ENCODE measurements at places on chromosomes 16 and 17.

DNA sequence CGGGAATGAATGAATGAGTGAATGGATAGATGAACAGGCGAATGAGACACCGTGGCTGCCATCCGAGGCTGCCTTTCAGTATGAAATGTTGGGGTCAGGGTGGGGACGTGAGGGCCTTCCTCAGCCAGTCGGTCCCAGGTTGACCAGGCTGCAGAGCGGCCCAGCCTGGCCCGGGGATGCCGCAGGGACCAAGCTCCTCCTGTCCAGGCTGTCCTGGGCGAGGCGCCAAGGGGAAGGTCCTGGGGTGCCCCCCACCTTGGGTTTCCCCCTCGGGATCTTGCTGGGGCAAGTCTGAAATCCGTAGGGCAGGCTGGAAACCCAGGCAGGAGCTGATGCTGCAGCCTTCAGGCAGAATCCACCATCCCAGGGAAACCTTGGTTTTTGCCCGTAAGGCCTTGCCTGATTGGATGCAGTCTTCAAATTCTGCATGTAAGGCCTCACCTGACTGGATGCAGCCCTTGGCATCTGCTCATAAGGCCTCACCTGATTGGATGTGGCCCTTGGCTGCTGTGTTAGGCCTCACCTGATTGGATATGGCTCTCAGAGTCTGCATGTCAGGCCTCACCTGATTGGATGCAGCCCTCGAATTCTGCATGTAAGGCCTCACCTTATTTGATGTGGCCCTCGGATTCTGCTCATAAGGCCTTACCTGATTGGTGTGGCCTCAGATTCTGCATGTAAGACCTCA is 61.7 kb upstream of the ZNF469 start:
- peak; percentile 20 for DNase-seq

DNA sequence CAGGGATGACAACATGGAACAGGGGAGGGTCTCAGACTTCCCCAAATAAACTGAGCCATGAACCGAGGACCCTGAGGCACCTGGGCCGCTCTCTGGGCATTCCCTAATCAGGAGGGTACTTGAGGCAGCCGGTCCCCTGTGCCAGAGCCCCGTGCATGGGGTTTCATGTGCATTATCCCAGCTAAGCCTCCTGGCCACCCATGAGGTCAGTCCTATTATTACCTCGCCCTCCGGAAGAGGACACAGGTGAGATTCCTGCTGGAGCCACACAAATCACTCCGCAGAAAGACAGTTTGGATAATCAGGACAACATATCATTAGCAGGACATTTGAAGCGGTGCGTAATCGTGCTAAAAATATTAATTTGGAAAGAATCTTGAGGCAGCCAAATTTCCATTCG is 274.0 kb downstream of the PARN start:
- no peak for DNase-seq

GRCh38 chr16:1757714-1758461 is 13.5 kb downstream of the NME3 start:
- DNase-seq = no peak

GRCh38 chr17:73262676-73263642 is 1.3 kb upstream of the CPSF4L start:
- peak; percentile 39 for DNase-seq

DNA sequence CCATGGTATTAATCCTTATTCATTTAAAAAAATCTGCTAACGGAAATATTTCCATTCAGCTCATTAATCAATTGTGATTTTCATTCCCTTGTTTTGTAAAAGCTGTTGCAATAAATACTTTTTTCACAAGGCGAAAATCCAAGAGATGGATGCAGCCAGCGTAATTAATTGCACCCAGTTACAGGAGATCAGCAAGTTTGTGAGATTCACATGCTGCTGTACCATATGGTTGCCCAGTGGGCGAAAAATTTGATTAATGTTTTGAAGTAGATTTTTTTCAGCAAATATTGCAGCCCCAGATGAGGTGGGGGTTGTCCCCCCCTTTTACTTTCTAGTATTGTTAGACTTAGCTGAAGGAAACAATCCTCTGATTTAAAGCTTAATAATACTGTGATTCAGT is 186.6 kb downstream of the WWOX start:
- peak; percentile 91 for DNase-seq

- no peak for DNase-seq
Observed at GRCh38 chr17:35536664-35537171, 760 bp downstream of the SLFN12L start.

DNA sequence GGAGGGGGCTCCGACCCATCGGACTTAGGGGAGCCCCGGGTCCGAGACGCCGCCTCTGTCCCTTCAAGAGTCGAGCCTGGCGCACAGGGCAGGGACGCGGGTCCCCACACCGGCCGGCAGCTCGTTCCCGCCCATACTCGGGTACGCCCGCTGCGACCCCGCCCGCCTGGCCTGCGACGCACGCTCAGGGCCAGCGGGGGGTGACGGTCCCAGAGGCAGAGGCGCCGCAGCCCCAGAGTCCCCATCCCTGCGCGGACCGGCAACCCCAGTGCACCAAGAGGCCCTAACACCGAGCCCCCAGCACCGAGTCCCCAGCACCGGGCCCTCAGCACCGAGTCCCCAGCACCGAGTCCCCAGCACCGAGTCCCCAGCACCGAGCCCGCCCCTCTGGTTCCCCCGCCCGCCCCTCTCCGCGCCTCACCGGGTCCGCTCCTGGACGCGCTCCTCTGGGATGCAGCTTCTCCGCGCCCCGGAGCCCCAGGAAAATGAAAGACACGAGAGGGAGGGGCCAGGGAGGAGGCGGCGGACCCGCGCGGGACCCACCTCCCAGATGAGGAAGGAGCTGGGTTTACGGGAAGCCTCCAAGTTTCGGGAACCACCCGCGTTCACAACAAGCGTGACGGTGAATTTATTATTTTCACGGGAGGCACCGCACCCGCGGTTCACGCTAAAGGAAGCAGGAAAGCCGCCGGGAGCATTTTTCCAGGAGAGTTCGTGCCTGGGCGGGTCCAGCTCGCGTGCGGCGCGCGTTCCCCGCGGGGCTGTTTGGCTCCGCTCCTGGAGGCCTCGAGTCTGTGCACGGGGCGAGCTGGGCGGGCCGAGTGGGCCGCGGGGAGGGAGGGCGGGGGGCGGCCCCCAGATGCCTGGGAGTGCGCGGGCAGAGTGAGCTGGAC is at the start of gene SECTM1:
TSS of gene SECTM1 (minus strand) at position 488 of the 893 bp plus-strand sequence. CDS start 6,526 bp downstream, outside the sequence.
- DNase-seq = no peak

GRCh38 chr16:56192986-56193945 is 2.0 kb downstream of the GNAO1 start:
- peak; percentile 64 for DNase-seq

- no peak for DNase-seq
Observed at GRCh38 chr16:30068750-30069610, 3.4 kb downstream of the ALDOA start.

DNA sequence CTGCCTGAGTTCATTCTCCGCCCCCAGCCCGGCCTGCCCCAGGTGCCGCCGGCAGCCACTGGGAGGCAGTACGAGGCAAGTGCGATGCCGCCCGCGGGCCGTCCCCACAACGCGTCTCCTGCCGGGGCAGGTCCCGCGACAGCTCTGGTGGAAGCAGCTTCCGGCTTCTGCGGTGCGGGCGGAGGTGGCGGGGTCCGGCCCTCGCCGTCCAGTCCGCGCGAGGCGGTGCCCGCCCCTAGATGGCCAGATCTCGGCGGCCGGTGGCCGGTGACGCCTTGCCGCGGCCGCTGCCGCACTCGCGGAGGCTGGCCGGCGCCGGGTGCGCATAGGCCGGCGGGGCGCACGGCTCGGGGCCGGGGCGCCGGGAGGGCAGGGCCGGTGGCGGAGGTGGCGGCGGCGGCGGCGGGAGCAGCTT is 1.8 kb downstream of the GJD3 start:
- DNase-seq = peak; percentile 62

GRCh38 chr16:65313936-65314626 is 192.2 kb upstream of the CDH11 start:
- no peak for DNase-seq

GRCh38 chr16:12674071-12674470 is 129.6 kb downstream of the CPPED1 start:
- DNase-seq = no peak

GRCh38 chr16:4376893-4377572 is 5.4 kb downstream of the VASN start:
- no peak for DNase-seq

DNA sequence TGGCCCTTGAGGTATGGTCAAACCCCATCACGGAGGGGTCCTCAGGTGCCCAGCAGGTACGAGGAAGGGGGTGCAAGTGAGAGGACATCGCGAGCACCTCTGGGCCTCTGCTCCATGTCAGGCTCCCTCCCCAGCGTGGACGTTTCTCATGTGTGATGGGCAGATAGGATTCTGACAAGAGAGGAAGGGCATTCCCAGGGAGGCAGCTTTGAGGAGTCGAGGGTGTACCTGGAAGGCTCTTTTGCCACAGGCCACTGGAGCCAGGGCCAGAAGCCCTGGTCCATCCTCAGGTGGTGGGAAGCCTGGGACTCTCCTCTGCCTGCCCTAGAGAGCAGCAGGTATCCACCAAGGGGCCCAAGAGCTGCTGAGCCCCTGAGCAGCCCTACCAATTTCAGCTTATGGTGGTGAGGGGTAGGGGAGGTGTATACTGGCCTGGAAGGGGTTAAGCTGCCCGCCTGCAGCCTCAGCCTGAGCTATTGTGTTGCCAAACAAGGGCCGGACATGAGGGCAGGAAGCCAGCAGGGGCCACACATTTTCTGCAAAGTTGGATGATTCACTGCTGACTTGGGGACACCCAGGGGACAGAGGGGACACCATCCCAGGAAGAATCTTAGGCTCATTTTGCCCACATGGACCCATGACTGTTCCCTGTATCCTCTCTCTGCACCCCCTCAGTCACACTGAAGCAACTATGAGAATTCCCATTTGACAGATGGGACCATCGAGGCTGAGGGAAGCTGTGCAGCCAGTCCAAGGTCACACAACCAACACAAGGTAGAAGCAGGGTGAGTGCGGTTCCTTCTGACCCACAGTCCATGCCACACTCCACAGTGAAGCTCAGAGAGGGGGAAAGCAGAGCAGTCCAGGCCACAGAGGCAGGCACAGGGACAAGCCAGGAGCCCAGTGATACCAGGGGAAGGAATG is 1.7 kb downstream of the CDH5 start:
- DNase-seq = no peak

- DNase-seq = no peak
Observed at GRCh38 chr17:15340966-15341365, 431 bp downstream of the TEKT3 start.

GRCh38 chr17:67571478-67571877 is 146.3 kb upstream of the NOL11 start:
- DNase-seq = no peak

DNA sequence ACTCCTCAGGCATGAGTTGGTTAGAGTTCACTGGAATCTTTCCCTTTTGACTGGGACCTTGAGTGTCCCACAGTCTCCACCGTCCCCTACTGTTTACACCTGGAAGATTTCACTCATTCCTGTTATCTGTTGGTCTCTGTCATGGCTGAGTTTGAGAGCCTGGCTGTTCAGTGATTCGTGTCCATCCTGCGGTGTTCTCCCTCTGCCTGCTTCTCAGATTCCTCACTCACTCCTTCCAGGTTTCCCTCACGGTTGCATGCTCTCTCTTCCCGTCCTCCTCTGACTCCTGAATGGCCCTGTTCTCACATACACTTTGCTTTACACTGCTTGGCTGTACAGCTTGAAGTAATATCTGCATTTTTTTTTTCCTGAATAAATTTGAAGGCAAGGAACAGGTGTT is 24.5 kb downstream of the OR1D5 start:
- peak; percentile 73 for DNase-seq

- no peak for DNase-seq
Observed at GRCh38 chr17:61463316-61464129, 11.3 kb downstream of the TBX4 start.

GRCh38 chr16:19885451-19886072 is 914 bp upstream of the GPRC5B start:
- DNase-seq = no peak

- no peak for DNase-seq
Observed at GRCh38 chr17:79508291-79508716, 102.5 kb downstream of the RBFOX3 start.

Measured in NCI-H2171 treated with DMSO at 0.1 percent for 48 hours (cell line).